Dermis microvascular lymphatic vessel endothelial cell (primary cell): ENCODE measurements at places on chromosomes 12 and 14. TPM values are rescaled to one million over a fixed set of nuclear protein-coding genes. Genes with fewer than 3 reads are reported as not detected.

The B3GNT4 gene
- under 0.01 TPM in 2 replicates for total RNA-seq

The GLS2 gene
- total RNA-seq = 0.13 TPM in 2 replicates

The INSM2 gene
- total RNA-seq = not detected in 2 replicates

The KRT73 gene
- not detected in 2 replicates for total RNA-seq

The KLRB1 gene
- not detected in 2 replicates for total RNA-seq

The MED13L gene
- 38.1 and 54.1 TPM in 2 replicates for total RNA-seq

The KRT83 gene
- total RNA-seq = not detected in 2 replicates

The DIO2 gene
- total RNA-seq = under 0.01 TPM in 1 of 2 replicates, not detected in the other

The GSC gene
- total RNA-seq = not detected in 2 replicates

The CCDC91 gene
- total RNA-seq = 3.9 and 5.1 TPM in 2 replicates

The ADGRD1 gene
- total RNA-seq = 0.25 and 0.26 TPM in 2 replicates

The EPYC gene
- total RNA-seq = not detected in 2 replicates

The XPOT gene
- 44.7 and 47.7 TPM in 2 replicates for total RNA-seq

The VRTN gene
- not detected in 2 replicates for total RNA-seq

The IGF1 gene
- total RNA-seq = 0.26 and 2.1 TPM in 2 replicates

The TRPV4 gene
- 1.4 and 2.4 TPM in 2 replicates for total RNA-seq

The NOVA1 gene
- under 0.01 TPM in 1 of 2 replicates, not detected in the other for total RNA-seq

The KLRC2 gene
- total RNA-seq = not detected in 2 replicates

The DDN gene
- under 0.01 and 0.13 TPM in 2 replicates for total RNA-seq

The PGF gene
- 34.1 and 44.8 TPM in 2 replicates for total RNA-seq

The DDIT3 gene
- 6.2 and 10.1 TPM in 2 replicates for total RNA-seq

The NGB gene
- total RNA-seq = not detected in 2 replicates

The KLHDC1 gene
- total RNA-seq = 0.90 and 1.5 TPM in 2 replicates

The TRIP11 gene
- total RNA-seq = 20.8 and 26.2 TPM in 2 replicates

The TBC1D30 gene
- 13.9 and 14.3 TPM in 2 replicates for total RNA-seq

The P2RX7 gene
- 3.9 and 6.4 TPM in 2 replicates for total RNA-seq

The BHLHE41 gene
- total RNA-seq = under 0.01 and 0.13 TPM in 2 replicates

The EGLN3 gene
- 0.64 and 4.0 TPM in 2 replicates for total RNA-seq

The HOXC6 gene
- total RNA-seq = 0.13 TPM in 1 of 2 replicates, not detected in the other

The SLC6A13 gene
- total RNA-seq = 0.13 TPM in 1 of 2 replicates, not detected in the other

The CHGA gene
- not detected in 2 replicates for total RNA-seq
